NCI-H2081 treated with DMSO at 0.1 percent for 48 hours (cell line): ENCODE measurements at places on chromosomes 5 and 9.

GRCh38 chr5:178507151-178507932, 82.9 kb downstream of the COL23A1 start:
- DNase-seq: no peak

DNA sequence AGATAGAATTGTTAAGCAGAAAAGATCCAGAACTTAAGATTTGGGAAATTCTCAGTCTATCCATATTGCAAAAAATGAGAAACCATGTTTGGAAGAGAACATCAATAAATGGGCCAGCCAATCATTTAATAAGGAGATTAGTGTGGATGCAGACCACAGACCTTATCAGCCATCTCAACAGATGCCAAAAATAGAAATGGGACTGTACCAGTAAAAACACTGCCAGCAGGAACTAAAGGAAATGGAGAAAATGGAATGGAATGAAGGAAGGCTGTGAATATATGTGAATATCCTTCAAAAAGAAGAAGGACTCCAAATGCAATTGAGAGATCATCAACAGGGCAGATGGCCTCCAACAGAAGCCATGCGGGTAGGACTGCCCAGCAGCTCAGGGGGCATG, 52.7 kb upstream of the ZNF618 start:
- DNase-seq: no peak

GRCh38 chr5:95649274-95649673, 2.7 kb downstream of the RFESD start:
- no peak for DNase-seq

DNA sequence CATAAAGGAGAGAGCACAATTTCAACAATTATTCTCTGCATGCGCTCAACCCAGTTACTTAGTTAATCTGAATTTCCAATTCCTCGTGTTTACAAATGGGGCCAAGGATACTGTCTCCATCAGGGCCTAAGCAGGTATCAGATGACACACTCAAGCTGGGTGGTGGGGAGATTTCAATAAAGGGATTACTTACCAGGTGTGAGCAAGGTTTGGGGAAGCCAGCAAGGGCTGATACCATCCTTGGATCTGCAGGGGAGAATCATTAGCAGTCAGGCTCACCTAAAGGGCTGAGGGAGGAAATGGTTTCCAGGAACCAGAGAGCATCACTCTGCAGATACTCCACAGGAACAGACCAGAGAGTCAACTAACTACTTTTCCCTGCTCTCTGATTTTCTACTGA, 487.1 kb downstream of the NTRK2 start:
- no peak for DNase-seq

GRCh38 chr5:2317540-2317939, 433.9 kb downstream of the IRX2 start:
- no peak for DNase-seq

DNA sequence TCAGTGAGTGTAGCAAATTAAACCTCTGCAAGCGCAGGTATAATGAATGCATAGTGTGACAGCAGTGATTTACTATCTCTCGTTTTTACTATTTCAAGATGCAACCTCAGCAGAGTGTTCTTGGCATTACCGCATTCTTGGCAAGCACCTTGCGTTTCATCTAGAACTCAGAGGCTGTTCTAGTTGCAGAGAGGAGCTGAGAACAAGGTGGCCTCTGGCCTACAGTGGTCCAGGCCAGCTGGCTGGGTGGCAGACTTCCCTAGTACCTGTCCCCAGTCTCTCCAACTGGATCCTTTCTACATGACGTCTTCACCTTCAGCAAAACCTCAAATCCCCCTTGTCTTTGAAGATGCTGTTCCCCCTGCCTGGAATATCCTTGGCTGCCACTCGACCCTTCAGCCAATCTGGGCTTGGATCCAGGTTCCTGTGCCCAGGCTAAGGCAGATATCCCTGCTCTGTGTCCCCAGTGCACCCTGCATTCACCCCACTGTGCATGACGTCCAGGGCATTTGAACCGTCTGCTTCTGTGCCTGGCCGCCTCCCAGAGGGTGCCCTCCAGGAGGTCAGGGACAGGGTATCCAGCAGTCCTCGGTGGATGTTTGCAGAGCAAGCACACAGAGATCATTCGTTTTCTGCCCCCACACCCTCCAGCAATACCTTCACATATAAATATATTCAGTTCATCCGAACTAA, 120.4 kb upstream of the CPEB4 start:
- DNase-seq: no peak

DNA sequence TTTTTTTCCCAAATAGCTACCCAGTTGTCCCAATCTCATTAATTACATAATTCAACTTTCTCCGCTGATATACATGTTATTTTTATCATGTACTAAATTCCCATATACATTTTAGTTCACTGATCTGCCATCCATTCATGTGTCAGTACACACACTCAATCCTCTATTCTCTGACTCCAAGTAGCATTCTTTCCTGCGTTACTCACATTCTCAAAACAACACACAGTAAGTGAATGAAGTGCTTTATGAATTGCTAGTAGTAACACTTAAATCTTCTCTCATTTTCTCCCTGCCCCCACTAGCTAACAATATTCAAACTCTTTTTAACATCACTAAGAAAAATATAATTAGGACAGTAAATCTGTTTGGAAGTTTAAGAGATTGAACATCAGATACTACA, 8.9 kb downstream of the ZNF366 start:
- DNase-seq: no peak

GRCh38 chr5:72746736-72747135, 69.7 kb upstream of the TNPO1 start:
- DNase-seq: no peak

GRCh38 chr9:81737871-81738507, 48.6 kb upstream of the TLE1 start:
- no peak for DNase-seq

- no peak for DNase-seq
Observed at GRCh38 chr5:32471784-32472183, 27.2 kb upstream of the ZFR start.

DNA sequence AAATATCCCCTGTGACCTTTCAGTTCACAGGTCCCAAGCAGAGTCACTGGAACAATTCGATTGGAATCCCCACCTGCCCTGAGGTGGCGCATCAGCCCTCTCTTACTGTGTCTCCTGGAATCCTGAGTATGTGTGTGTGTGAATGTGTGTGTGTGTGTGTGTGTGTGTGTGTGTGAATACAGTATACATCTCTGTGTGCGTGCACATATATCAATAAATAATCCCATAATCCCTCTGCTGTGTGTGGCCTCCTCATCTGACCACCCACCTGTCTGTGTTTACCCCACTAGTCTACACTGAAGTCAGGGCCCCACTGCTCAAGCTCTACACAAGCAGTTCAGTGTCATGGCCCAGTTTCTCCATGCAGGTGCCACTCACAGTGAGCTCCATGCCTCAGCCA, 187.4 kb downstream of the ERCC6L2 start:
- DNase-seq: no peak

DNA sequence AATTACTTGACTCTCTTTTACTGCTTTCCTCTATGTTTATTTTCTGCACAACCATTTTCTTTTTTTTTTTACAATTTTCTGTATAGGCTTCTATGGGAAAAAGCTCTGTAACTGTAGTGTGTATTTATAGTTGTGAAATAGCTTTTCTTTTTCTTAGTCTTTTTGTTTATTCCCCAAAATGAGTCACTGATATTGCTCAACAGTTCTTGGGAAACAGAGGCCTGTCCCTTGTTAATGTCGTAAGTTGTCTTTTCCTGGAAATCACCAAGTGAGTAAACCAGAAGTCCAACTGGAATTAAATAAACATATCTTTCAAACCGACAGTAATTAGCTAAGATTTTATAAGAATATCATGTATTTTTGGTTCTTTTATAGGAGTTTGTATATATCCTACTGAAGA, 325.1 kb upstream of the PRR16 start:
- DNase-seq: no peak

DNA sequence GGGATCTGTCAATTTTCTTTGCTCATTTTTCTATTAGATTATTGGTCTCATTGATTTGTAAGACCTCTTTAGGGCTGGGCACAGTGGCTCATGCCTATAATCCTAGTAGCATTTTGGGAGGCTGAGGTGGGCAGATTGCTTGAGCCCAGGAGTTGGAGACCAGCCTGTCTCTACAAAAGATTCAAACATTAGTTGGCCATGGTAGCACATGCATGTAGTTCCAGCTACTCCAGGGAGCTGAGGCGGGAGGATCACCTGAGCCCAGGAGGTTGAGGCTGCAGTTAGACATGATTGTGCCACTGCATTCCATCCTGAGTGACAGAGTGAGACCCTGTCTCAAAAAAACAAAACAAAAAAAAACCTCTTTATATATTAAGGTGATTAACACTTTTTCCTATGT, 6.4 kb upstream of the SHROOM1 start:
- no peak for DNase-seq

DNA sequence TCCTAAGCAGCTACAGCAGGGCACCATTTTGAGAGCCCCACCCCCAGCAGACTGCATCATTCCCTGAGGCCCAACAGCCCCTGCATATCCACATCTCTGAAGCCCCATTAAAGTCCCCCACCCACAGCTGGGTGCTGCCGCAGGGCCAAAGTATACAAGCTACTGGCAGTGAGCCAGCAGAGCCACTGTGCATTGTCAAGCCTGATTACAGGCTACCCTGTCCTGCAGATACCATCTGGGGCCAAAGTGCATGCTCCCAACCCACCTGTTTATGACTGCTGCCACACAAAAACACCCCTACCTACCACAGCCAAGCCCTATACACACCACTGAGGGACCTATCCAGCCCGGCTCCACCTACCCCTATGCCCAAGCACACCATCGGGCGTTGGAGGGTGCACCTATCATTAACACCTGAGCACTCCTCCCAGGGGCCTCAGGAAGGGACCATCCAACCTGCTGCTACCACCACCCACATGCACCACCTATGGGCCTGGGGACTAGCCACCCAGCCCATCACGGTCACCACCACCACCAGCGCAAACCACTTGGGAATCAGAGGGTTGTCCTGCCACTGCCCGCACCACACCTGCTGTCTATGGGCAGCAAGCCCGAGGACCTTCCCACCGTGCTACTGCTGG, 105.0 kb downstream of the PLPP1 start:
- no peak for DNase-seq

DNA sequence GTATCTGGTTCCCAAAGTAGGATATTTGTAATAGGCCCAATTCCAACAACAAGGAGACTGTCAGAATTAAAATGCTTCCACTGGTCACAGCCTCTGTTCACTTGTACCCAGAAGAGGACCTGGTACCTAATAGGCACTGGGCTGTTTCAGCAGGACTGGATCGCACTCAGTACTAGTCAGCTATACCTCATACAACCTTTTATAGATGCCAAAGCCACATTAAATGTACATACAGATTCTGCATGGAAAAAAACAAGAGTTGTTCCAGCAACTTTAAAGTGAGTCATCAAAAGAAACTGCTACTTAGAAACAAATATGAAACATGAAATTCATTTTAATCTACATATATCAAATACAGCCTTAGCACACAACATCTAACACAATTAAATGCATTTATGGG, 87.5 kb downstream of the GPR21 start:
- no peak for DNase-seq

DNA sequence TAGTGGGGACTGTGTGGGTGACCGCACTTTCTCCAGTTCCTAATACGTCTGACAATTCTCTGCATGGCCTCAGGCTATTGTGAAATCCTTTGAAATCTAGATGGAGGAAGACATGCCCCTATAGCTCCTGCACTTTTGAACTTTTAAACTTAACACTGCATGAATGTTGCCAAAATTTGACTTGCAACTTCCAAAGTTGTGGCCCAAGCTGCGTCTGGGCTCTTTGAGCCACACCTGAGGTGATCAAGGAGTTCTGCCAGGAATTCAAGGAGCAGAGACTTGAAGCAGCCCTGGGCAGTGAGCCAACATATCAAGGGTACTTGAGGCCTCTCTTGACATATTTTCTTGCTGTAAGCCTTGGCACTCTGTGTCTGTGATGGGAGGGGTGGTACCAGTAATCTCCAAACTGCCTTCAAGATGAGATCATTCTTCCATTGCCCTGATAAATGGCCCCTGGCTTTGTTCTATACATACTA, 1336.1 kb upstream of the CDH9 start:
- DNase-seq: no peak

DNA sequence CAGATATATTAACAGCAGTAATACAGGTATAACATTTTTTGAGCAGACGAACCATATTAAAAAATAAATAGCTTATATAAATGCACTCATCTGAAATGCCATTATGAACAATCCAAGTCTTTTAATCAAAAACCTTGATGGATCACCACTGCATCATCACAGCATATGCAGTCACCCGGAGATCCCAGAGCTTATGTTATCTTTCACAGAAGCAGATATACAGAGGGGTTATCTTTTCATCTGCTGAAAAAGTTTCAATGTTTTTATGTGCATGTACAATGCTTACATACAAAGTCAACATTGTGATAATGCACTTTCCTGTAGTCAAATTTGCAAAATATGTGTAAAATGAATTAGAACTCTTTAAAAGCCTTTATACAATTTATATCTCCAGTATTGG, 211.9 kb downstream of the FBXL7 start:
- no peak for DNase-seq

- DNase-seq: no peak
Observed at GRCh38 chr5:126394211-126394788, 28.9 kb upstream of the GRAMD2B start.

- DNase-seq: no peak
Observed at GRCh38 chr9:23258569-23258968, 567.5 kb downstream of the ELAVL2 start.

GRCh38 chr9:7105095-7105494, 347.3 kb downstream of the KDM4C start:
- no peak for DNase-seq

- DNase-seq: no peak
Observed at GRCh38 chr5:160469156-160470144, 47.8 kb downstream of the PTTG1 start.

DNA sequence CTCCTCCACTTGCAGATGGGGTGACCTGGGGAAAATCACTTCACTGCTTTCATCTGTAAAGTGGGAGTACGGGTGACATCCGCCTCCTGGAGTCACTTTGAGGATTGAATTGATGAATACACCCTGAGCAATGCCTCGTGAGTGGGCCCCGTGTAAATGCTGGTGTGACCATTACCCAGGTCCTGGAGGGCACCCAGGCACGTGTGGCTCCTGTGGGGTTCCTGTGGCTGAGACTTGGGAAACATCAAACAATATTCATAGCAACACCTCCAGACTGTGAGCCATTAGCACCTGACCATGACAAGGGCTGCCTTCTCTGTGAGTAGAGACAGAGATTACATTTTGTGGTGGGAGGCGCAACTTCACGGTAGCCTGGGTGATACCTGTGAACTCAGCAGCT, 11.4 kb downstream of the MRPL36 start:
- no peak for DNase-seq
